ENCODE measurements at places on chromosomes 4 and X.

DNA sequence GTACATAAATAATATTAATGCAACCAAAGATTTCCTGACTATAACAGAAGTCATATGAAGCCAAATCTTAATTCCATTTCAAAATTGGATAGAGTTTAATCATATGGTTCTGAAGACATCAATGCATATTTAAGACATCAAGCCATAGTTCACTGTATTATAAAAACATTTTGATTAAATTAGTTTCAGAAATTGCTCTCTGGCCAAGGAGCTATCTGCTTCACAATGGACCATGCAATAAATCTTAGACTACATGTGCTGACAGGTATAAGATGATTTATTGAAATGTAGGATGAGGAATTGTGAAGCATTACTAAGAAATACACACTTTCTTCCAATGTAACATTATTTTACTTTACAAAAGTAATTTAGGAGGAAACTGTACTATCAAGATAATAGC lies 81.6 kb downstream of the MID1 start:
- no peak for DNase-seq

GRCh38 chr4:108742451-108743420 lies 20.1 kb downstream of the ETNPPL start:
- DNase-seq, result no peak

GRCh38 chrX:37763400-37763799 lies 16.5 kb upstream of the CYBB start:
- no peak for DNase-seq

DNA sequence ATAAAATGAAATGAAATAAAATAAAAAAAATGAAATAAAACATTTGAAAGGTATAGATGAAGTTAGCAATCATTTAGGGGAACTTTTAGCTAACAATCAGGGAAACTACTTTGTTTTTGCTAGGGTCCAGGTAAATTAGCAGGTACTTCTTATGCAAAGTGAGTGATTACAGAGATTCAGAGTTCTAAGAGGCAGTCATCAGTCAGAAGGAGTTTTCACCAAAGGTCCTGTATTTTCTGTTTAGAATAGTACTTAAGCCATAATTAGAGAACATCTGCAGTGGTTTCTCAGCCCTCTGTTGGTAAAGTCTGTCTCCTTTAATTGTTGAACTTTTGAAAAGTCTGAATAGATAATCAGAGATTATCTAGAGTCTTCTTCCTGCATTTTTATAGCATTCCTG lies 50.6 kb downstream of the STIM2 start:
- no peak for DNase-seq

GRCh38 chrX:154738011-154738738 lies 12.7 kb downstream of the GAB3 start:
- peak; percentile 31 for DNase-seq

GRCh38 chr4:118927974-118928373 lies 39.3 kb downstream of the SYNPO2 start:
- DNase-seq, result no peak

DNA sequence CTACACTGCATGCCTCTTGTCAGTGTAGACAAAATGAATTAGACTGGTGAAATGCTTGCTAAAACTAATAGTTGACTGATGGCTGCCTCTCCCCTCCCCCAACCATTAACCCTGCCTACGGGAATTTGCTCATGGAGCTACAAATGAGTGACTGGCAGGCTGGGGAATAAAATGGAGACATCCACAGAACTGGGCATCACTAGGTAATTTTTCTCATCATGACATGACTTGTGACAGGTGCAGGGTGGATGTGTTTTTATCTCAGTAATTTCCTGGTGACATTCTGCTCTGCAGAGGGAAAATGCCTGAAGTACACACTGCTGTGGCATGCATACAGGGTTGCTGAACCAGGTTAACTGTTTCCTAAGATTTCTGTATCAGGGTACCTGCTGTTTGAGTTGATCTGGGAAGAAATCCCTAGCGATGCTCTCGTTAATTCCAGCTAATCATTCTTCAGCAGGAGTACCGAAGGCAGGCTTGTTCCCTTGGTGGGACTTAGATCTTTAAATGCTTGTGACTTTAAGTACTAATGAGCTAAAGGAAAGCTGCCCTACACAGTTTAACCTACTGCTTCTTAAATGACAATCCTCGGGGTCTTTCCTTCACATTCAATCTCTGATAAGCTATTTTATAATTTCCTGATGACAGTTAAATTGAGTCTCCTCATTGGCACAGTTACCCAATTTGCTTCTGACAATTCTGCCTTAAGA lies 376.3 kb upstream of the LCORL start:
- DNase-seq, result no peak

DNA sequence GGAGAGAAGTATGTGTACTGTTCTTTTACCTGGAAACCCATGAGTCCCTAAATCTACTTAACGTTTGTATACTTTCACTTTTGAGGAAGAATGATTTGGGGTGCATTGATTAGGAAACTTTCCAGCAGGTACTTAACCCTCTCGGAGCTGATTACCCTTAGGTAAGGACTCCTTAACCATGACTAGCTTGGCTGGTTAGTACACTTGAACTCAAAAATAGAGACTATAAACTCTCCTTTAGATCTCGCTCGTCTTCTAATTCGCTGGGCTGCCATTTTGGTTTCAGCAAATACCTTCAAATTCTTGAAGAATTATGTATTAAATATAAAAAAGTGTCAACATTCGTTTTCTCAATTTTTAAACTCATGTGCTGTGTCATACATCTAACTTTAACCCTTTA lies 2.0 kb downstream of the USP9X start:
- DNase-seq, result no peak

DNA sequence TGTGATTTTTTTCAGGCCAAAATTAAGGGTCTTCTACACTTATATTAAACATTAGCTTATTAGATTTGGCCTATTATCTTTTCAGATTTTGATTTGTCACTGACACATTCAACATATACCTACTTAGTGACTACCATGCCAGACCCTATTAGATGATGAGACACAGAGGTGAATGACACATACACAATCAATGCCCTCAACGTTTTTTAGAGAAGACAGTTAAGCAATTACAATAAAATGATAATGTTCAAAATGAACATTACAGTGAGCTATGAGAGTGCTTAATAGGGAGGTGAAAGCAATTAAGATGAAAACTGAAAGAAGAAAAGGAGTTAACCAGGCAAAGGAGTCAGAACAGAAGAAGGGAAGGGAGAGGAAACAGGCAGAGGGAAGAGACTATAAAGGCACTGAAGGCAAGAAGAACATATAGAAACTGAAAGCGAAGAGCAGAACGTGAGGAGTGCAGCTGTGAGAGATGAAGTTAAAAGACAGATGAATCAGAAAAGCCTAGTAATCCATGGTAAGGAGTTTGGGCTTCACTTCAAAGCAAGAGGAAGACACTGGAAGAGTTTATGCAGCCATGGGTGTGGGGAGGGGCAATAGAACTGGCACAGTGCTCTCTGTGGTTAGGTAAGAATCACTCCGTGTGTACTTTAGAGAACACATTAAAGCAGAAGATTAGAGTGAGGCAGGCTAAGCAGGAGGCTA lies 119.0 kb downstream of the REELD1 start:
- DNase-seq, result no peak

- DNase-seq, result no peak
Measured at GRCh38 chr4:54498661-54499111, 159.1 kb upstream of the KIT start.

- no peak for DNase-seq
Measured at GRCh38 chr4:169986369-169986768, 39.8 kb downstream of the MFAP3L start.

DNA sequence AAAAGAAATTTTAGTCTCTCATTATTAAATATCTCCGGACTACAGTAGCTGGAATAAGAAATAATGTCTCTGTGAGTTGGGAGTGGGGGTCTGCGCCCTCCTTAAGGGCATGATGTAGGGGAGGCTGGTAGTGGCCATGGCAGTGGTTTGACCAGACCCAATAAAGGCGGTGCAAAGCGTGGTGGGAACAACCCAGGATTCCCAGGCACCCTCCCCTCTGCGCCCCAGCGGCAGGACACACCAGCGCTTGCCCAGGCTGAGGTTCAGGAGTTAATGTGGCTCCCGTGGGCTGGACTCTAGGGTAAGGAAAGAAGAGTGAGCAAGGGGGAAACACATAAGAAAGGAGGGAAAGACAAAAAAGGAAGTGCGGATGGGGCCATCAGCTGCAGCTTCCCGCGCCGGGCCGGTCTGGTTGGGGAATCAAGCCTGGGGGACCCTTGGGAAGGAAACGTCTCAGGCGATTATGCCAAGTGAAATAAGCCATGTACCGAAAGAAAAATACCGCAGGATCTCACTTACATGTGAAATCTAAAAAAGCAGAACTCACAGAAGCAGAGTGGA lies 157.5 kb upstream of the SMIM31 start:
- DNase-seq, result no peak

GRCh38 chr4:14111730-14112181 lies 484.2 kb upstream of the BOD1L1 start:
- no peak for DNase-seq

DNA sequence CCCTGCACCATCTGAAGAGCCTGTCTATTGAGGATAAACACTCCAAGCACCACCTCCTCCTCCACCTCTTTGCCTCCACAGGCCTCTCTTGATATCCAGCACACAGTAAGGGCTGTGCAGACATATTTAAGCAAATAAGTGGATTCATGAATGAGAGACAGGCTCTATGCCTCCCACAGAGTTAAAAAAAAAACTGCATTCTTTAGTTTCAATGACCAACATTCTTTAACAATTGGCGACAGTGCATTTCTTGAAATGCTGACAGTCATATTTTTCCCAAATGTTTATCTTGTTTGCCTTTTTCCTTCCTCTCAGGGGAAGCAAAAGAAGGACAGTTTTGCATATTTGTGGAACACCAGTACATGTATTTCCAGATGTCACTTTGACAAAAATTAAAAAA lies 38.6 kb downstream of the MXRA5 start:
- no peak for DNase-seq

DNA sequence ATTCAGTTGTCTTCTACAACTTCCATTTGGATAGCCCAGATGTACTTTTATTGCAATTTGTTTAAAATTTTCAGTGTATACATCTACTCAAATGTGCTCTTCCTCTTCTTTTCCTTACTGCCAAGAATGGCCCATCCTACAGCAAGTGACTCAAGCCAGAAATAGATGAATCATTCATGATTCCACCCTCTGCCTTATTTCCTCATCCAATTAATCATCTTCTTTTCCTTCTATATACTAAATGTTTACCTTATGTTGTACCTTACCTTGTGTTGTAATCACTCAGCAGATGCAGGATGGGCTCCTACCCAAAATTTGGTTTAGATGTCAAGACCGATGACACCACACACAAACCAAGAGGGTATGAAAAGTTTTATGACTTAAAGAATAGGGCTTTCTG lies 437.8 kb downstream of the GRXCR1 start:
- no peak for DNase-seq

DNA sequence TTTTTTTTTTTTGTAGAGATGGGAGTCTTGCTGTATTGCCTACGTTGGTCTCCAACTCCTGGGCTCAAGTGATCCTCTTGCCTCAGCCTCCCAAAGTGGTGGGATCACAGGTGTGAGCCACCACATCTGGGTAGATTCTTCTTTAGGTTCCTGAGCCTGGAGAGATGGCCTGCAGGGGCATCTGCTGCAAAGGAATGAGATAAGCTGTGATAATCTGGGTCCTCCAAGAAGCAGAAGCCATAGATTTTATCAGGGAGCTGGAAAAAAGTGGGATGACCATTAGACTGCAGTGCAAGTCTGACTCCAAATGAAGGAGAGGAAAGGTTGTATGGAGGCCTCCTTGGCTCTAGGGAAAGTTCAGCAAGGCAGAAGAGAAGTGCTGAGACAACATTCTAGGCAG lies 19.0 kb upstream of the ACSL1 start:
- no peak for DNase-seq

DNA sequence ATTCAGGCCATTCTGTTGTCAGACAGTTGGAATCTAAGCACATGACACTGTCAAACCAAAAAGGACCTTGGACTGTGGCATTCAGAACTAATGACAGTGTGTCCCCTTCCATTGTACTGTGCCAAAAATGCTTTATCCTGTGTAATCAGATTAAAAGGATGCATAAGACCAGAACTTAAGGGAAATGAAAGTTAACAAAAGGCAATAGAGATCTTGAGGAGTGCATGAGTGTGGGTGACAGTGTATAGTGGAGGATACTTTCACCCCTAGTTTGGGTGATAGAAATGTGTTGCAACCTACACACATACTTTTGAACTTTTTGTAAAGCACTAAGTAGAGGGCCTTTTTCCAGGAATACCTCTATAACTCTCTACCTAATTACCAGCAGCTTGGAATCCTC lies 4.5 kb downstream of the CYSLTR1 start:
- no peak for DNase-seq

- peak; percentile 67 for DNase-seq
Measured at GRCh38 chr4:88219099-88219498, 60.7 kb upstream of the ABCG2 start.

- DNase-seq, result no peak
Measured at GRCh38 chr4:6263526-6264224, 6.0 kb upstream of the WFS1 start.

DNA sequence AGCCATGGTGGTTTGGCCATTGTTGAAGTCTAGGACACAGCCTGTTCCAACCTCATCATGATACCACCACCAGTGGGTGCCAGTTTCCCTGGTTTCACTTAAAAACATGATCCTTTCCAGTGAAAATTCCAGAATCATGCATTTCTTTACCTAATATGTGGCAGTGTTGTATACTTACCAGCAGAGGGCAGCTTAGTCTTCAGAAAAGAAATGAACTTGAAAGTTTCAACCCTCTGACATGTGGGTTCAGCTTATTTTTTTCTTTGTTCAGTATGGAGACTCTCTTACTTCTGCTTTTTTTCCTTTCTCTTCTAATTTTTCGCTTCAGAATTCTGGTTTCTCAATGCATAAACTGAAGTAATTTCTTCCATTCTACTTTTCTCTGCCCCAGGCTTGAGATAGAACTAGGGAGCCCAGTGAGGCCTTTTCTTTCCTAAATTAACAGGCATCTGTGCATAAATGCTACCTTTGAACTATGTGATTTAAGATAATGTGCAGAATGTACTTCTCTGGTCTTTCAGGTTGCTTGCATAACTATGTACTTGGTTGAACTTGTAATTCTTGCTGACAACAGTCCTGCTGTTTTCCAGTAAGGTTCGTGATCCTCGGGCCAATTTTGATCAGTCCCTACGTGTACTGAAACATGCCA lies 10.7 kb downstream of the LIAS start:
- peak; percentile 59 for DNase-seq

DNA sequence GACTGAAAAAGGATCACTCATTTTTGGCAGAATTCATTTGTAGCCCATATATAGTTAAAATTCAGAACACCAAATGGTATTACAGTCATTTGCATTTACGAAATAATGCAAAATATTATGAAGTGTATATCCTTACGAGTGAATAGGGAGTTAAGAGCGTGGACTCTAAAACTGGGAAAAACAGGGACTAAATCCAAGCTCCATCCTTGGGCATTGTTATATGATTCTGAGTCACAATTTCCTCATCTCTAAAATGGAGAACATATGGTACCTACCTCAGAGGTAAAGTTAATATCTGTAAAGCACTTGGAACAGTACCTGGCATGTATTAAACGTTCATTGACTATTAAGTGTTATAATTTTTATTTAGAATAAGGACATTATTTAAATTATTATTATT lies 106.3 kb downstream of the ZAR1 start:
- DNase-seq, result no peak

GRCh38 chr4:79450053-79450452 lies 42.0 kb upstream of the GK2 start:
- DNase-seq, result no peak
